ENCODE measurements at places on chromosomes 7 and 10. TPM values are rescaled to one million over a fixed set of nuclear protein-coding genes. Genes with fewer than 3 reads are reported as not detected.

GRCh38 chr7:54857294-54857693, 98.3 kb upstream of the SEC61G start:
- DNase-seq, result no peak

DNA sequence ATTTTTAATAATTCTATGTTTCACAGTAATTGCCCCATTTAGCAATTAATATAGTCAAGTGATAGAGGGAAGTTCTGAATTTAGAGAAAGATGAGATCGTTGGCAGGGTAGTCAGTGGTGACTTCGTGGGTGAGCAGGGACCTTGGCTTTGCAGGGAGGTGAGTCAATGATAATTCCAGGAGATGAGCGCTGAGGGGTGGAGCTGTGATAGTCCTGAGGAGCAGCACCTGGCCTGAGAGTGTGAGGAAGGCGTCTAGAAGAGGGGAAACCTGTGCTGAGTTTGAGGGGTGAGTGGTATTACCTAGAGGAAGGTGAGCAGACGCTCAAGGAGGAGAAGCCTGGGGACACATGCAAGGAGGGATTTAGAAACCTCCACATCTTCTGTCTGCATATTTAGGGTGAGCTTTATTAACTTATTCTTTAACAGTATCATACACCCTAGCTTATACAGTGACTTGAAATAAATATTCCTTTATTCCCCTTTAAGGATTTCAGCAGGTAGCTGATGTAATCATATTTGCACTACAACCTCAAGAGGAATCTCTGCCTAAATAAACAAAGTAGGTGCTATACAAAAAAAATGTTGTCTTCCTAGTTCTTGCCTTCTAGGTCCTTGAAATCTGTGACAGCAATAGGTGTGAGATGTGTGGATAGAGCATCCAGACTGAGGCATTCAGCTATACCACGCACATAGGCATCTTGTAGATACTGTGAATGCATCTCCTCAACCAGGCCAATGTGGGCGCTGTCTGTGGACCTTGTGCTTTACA, 2.1 kb upstream of the TRIL start:
- DNase-seq, result no peak

DNA sequence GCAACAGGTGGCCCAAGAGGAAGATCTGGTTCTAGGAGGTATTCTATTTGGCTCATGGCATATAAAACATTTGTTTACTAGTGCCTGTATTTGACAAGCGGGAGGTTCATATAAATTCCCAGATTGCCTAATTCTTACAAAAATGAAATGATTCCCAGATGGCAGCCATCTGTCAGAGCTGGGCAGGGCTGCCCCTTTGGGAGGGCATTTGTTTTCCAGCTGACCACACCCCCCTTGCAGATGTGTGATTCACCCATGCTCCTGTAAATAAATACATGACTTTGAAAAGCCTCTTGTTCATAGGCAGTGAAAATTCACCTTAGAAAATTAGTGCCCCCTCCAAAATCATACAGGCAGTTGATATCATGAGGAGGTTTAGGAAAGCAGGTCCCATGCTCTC, 8.6 kb downstream of the VWC2 start:
- DNase-seq, result no peak

DNA sequence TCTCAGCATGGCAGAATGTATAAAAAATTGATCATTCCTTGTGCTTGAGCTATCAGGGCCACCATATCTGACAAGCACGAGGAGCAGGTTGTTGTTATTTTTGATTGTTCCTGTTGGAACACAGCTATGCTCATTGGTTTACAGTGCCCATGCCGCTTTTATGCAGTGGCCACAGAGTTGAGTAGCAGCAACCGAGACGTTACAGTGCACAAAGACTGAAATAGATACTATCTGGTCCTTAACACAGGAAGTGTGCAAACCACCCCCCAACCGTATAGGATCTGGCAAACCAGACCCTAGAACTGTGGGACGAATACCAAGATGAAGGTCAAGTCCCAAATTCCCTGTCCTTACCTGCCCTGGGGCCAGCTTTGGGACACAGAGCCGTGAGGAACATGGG, 216.6 kb downstream of the KLF6 start:
- DNase-seq, result no peak

DNA sequence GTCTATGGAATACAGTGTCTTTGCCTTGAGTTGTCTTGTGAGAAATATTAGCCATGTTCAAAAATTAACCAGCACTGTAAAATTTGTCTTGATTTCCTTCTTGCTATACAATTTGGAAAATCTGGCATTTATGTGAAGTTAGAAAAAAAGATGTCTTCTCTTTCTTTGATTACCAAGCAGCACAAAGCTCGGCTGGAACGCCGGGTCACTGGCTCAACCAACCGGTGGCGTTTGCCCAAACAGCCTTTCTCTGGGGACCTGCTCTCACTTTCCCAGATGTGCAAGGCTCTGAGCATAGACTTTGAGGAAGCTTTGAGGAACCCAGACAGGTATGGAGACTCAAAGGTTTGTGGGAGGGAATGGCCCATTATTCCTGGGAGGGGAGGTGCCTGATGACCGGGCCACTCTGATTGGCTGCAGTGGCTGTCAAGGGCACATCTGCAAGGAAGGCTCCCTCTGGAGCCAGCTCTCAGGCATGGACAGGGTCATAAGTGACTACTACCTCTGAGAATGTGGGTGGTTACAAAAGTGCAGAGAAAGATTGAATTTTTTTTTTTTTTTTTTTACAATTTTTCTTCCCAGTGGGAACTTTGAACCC, 5.6 kb downstream of the BTBD16 start:
- DNase-seq, result no peak

- no peak for DNase-seq
Measured at GRCh38 chr7:96121752-96122151, 200.1 kb downstream of the SLC25A13 start.

DNA sequence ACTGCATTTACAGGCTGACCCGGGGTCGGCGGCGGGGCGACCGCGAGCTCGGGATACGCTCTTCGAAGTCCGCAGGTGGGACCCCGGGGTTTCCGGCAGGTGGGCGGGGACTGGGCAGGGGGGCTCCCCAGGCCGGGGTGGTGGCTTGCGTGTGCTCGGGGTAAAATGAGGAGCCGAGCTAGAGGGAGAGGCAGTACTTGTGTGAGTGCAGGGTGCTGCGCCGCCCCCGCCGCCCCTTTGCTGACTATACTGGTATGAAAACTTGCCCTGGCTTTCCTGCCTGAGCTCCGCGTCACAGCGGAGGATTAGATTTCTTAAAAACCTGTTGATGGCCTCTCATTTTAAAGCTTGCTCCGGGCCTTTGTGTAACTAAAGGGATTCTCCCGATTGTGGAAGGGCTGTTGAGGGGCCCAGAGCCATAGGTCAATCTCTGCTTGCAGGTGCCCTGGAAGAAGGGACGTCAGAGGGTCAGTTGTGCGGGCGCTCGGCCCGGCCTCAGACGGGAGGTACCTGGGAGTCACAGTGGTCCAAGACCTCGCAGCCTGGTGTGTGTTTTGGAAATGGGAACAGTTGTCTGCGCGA, 488 bp downstream of the ARMC10 start:
- DNase-seq, result peak; percentile 14

DNA sequence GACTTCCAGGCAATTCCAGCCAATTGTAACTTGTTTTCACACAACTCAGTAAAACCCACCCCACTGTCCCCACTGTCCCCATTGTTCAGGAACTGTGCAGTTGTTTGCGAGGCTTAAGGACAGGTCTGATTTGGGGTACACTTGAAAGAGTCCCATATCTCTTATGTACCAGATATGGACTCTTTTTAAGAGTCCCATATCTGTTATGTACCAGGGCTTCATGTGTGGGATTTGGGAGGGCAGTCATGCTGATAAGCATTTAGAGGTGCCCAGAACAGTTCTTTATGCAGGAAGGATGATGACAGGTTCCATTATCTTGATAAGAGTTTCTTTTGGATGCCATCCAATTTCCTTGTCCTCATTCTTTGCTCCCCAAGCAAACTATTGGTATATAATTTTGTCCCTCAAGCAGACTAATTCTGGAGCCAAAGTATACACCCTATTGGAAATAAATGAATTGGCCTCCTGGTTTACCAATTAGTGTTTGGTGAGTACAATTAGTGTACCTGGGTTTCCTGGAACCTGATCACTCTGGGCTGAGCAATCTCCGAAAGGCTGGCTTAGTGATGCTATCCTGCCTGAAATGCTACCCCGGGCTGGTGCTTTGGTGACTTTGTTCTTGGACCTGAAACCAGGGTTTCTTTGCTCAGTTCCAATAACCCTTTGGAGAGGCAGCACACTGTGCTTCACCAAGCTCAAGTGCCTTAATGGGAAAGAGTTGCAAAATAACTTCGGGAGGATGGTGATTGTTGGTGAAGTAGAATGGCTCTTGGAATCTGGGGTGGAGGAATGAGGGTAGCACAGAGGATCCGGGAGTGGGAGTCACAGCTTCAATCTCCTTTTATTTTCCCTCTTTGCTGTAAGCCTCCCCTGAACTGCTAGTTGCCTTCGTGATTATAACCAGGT, 6.2 kb upstream of the DMBT1 start:
- DNase-seq, result no peak

- DNase-seq, result no peak
Measured at GRCh38 chr10:36057180-36057579, 415.1 kb upstream of the FZD8 start.

- no peak for DNase-seq
Measured at GRCh38 chr7:141593134-141593533, 41.9 kb downstream of the AGK start.

Gene HOXA7
- total RNA-seq, result 2.2 TPM

Gene ADAM22
- total RNA-seq, result 15.0 TPM

Gene NME8
- not detected for total RNA-seq

Gene FAM25C
- total RNA-seq, result not detected

Gene UCN3
- not detected for total RNA-seq

Gene ANKRD61
- total RNA-seq, result 1.3 TPM

Data from H4 (cell line).